A549 treated with Mapracorat at 1 μM for 4 hours (cell line): ENCODE measurements at places on chromosomes 11 and 22. TPM values are rescaled to one million over a fixed set of nuclear protein-coding genes. Genes with fewer than 3 reads are reported as not detected.

UBQLN3 gene
- total RNA-seq: not detected in 5 replicates

TTC12 gene
- total RNA-seq: 5.2 to 9.6 TPM (median 6.0 TPM) in 5 replicates

PATE4 gene
- not detected in 5 replicates for total RNA-seq

CATSPERZ gene
- 1.7 to 2.7 TPM (median 2.4 TPM) in 5 replicates for total RNA-seq

SAA4 gene
- not detected in 5 replicates for total RNA-seq

SGSM1 gene
- total RNA-seq: 0.24 to 0.76 TPM (median 0.58 TPM) in 5 replicates

B4GALNT4 gene
- total RNA-seq: 11.8 to 23.3 TPM (median 18.8 TPM) in 5 replicates
